ENCODE measurements at places on chromosomes 3 and 15.

GRCh38 chr3:119322021-119322834 lies 28.0 kb downstream of the ARHGAP31 start:
- DNase-seq: peak; percentile 34

GRCh38 chr3:54633444-54634121 lies 294.3 kb downstream of the LRTM1 start:
- DNase-seq: no peak

DNA sequence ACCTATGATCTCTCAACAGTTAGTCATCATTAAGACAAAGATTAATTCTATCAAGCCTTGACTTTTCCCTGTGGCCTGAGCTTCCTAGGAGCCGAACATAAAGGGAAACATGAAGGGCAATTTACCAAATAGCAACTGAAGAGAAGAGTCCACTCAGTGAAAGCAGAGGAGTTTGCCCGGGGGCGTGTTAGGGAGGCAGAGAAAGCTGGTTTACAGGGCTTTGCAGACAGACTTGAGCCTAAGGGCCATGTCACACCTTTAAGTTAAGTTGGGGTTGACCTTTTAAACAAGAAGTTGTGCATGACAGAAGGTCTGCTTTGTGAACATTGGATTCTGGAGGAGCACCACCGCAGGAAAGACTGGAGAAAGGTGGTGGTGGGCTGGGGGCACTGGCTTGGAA lies 701.8 kb upstream of the CFAP20DC start:
- no peak for DNase-seq

DNA sequence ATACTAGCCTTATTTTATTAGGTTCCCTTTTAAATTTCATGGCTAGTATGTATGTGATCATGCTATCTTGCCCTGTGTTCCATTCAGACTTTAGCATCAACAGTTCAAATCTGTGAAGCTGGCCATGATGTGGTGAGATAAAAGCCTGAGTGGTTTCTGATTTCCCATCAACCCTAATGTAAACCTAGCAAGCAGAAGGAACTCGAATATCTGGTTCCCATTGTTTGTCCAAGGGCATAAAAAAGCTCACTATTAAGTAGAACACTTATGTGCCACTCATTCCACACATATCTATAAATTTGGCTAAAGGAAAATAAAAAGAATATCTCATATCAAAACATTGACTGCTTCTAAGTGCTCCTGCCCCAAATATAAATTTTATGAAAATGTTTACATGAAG lies 311.7 kb downstream of the CADM2 start:
- DNase-seq: no peak

DNA sequence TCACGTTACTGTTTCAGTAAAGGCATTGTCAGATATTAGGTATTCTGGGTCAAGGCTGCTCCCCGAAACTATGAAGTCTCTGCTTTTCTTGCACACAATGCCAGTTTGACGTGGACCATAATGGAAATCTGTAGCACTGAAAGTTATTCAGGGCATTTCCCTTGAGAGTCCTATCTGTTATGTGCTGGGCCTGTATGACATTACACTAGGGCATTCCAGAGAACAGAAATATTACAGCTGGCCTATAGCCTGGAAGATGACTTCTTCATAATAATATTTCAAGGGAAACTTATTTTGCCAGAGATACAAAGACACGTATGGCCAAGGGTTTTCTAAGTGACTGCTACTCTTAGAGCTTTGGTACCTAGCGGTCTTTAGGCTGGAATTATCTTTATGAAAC lies 613.6 kb upstream of the CBLB start:
- no peak for DNase-seq

GRCh38 chr3:28504976-28505375 lies 156.4 kb upstream of the AZI2 start:
- DNase-seq: no peak

- DNase-seq: no peak
These were observed 36.1 kb downstream of the IL17RD start for GRCh38 chr3:57128826-57129667.

DNA sequence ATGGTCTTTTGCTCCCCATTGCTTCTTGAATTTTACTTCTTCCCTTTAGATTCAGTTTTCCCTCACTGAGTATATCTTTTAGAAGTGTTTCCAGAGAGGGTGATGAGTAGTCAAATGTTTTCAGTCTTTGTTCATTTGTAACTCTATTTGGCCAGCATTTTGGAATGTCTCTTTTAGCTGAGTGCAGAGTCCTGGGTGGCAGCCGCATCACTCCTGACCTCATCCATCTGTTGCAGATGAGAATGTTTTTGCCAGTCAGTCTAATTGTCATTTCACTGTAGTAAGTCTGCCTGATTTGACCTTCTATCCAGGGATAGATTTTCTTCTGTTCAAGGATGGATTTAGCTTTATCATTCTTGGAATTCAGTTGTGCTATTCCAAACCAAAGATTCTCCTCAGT lies 7.3 kb downstream of the SRPRB start:
- no peak for DNase-seq

DNA sequence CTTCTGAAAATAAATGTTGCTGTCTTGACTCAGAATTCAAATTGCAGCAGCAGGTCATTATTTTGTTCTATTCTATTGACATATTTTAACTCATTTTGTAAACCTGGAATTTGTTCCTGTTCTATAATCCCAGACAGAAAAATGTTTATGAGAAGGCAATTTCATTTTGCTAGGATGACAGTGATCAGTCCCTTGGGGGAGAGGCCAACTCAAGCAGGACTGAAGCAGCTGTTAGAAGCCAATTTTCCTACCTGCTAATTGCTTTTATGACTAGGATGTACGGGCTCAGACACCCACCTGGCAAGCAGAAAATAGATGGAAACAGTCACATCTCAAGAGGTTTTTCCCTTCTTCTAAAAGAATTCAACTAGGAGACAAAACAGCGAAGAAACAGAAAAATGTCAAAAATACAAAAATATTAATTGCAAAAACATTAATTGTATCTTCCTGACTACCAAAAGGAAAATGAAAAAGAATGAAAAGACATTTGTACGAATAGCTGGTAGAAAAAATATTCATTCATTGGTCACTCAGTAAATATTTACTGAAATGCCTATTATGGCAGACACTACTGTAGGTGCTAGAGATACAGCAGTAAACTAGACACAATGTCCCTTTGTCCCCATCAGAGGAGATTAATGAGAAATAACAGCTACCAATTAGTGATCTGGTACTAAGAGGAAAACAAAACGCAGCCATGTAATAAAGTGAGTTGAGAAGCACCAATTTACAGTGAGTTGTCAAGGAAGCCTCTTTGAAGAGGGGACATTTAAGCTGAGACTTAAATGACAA lies 73.5 kb downstream of the PEAK1 start:
- no peak for DNase-seq

GRCh38 chr3:39000008-39000450 lies 51.7 kb downstream of the SCN11A start:
- peak; percentile 58 for DNase-seq

- DNase-seq: peak; percentile 53
These were observed 15.9 kb downstream of the RPLP1 start for GRCh38 chr15:69468241-69469121.

DNA sequence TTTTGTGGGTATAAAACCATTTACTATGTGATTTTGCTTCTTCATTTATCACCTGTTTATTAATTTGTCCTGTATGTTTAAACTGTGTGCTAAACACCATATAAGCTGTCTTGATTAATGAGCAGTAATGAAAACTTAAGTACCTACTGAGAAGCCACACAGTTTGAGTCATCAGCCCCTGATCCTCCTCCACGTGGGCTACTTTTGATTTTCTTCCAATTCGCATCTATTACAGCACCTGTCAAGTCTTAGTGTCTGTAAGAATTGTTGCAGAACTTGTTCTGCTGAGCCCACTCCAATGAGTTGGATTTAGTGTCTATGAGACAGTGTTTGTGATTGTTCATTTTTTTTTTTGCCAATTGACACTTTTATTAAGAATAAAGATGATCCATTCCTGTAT lies 16.8 kb downstream of the EPHA6 start:
- no peak for DNase-seq

DNA sequence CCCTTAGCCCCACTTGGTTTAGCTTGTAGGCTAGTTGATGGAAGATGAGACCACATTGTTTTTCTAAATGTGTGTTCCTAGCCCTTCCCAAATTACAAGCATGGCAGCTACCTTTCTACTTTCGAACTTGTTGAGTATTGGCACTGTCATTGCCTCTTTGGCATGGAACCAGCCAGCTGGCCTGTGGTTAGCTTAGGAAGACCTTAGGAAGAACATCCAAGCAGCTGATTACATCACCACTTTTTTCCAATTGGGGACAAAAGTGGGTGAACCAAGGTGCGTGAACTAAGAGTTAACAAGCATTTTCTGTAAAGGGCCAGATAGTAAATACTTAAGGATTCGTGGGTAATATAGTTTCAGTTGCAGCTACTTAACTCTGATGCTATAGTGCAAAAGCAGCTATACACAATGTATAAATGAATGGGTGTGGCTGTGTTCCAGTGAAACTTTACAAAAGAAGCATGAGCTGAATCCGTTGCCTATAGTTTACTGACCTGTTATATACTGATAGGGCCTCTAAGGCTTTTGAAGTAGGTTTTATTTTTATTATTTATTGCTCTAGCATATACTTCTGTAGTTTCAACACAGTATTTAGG lies 8.5 kb downstream of the KLHL18 start:
- no peak for DNase-seq

- DNase-seq: no peak
These were observed 61.4 kb downstream of the TASOR start for GRCh38 chr3:56621681-56622080.

GRCh38 chr3:5634411-5634810 lies 446.9 kb downstream of the EDEM1 start:
- DNase-seq: no peak

GRCh38 chr3:8324747-8325146 lies 176.9 kb upstream of the LMCD1 start:
- peak; percentile 39 for DNase-seq

- DNase-seq: no peak
These were observed 47.6 kb downstream of the IDH2 start for GRCh38 chr15:90054618-90055097.

DNA sequence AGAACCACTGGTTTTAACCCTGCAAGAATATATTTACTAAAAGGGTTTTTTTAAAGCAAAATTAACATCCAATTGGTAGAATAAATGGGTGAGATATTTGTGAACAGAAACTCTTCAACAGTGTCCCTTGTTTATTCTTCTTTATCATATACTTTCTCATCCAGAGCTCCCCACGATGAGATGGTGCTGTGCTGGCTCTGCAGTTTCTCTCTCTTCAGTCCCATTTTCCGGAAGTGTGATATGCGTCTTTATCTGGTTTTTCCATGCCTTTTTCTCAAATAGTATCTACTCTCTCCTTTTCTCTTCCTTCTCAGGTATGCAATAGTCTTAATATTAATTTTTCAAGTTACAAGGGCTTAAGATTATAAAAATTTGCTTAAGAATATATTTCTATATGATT lies 1.5 kb downstream of the EAF2 start:
- DNase-seq: no peak

- no peak for DNase-seq
These were observed 94.4 kb downstream of the DNAJB8 start for GRCh38 chr3:128372281-128372680.

- peak; percentile 70 for DNase-seq
These were observed 181.0 kb downstream of the ATG7 start for GRCh38 chr3:11452885-11453847.

DNA sequence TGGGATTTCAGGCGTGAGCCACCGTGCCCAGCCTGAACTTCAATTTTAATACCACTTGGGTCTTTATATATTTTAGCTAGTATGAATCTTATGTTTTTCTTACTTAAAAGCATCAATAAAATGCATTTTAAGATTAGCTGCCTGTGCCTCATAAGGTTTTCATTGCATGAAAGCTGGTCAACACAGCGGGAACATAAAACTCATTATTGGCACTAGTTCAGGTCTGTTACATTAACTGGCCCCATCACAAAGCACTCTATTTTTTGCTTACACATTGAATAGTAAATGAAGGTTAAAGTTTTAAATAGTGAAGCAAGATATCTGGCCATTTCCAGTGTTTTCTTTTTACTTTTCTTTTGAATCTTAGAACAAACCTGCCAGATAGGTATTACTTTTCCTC lies 145.6 kb upstream of the LYSMD4 start:
- DNase-seq: no peak

GRCh38 chr3:45870099-45870498 lies 16.2 kb upstream of the CCR9 start:
- no peak for DNase-seq

DNA sequence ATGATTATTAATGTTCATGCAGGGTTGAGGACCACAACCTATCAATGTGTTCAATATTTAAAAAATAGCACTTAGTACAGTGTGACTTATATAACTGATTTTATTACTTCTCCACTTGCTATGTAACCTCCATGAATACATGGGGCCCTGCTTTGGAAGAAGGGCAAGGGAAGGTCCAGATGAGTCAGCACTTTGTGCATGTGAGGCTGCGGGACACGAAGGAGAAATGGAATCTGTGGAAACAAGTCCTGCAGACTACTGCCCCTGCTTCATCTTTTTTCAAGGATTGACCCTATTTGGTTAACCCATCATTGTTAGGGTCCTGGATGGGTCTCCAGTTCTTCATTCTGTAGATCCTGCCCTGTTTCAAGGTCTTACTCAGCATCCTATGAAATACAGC lies 1.6 kb downstream of the NXPE3 start:
- peak; percentile 86 for DNase-seq

DNA sequence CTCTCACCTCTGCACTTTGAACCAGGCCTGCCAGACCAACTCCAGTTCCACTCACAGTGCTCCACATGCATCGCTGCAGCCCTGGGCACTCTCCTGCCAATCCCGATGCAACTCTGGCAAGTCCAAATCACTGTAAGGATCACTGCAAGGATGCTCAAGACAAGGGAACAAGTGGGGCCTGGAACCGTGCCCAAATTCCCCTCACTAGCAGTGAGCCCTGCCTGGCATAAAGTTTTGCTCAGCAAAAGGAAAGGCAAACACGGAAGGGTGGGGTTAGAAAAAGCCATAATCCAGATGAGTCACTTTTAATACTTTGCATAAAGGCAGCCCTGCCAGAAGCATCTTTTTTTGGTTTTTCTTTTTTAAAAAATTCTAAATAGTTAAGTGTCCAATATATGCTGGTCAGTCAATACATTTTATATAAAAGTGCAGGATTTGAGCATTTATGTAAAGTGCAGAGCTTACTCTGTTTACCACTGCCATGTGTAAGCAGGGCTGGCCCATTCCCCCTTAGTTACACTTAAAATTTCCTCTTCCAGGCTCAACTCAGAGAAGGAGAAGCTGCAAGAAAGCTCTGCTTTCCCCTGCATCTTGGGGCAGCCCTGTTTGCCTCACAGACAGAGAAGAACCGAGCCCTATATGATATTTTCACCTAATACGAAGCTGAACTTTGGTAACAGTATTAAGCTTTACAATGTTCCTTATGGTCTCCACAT lies 102.2 kb downstream of the CD47 start:
- peak; percentile 78 for DNase-seq

- DNase-seq: peak; percentile 81
These were observed 85.0 kb upstream of the XCR1 start for GRCh38 chr3:46112296-46112695.

Data from EL (cell line).